ENCODE measurements at places on chromosomes 7 and 10.

DNA sequence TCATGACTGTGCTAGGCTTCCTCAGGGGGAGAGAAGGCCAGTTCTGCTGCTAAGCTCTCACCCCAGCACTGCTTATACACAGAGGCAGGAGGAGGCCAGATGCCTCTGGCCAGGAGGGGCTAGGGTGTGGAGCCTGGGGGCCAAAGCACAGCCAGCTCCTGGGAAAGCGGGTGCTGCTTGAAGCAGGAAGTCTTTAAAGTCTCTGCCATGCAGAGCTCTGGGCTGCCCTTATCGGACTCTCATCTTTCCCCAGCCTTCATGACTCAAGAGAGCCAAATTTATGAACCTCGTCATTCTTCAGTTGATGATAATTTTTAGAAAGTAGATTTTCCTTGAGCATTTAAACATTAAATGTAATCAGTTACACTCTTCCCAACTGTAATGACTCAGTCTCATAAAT lies 11.2 kb upstream of the TSPAN14 start:
- ATAC-seq: no peak

DNA sequence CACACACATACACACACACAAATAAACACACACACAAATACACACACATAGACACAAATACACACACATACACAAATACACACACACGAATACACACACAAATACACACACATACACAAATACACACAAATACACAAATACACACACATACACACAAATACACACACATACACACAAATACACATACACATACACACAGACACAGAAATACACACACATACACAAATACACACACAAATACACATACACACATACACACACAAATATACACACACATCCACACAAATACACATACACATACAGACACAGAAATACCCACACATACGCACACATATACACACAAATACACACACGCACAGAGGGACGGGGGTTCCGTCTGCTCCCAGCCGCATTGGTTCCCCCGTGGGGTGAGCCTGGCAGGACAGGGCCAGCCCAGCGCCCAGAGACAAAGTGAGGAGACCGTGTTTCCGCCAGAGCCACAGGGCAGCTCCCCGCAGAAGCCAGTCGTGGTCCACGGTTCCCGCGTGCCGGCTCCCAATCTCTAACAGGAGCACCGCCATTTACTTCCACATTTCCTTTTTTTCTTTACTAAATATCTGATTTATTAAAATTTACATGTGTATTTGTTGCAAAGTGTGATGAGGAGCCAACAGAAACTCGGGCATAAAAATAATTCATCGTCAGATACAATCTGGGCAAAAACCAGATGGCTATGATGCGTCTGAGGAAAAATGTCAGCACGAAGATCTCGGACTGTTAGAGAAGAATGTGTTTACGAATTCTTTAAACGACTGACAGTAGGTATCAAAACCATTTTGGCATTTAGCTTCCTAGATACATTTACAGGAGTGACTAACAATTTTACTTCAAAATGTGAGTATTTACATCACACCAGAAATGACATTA lies 3.1 kb upstream of the KNDC1 start:
- no peak for ATAC-seq

GRCh38 chr10:22150842-22151241 lies 67.0 kb downstream of the EBLN1 start:
- no peak for ATAC-seq

DNA sequence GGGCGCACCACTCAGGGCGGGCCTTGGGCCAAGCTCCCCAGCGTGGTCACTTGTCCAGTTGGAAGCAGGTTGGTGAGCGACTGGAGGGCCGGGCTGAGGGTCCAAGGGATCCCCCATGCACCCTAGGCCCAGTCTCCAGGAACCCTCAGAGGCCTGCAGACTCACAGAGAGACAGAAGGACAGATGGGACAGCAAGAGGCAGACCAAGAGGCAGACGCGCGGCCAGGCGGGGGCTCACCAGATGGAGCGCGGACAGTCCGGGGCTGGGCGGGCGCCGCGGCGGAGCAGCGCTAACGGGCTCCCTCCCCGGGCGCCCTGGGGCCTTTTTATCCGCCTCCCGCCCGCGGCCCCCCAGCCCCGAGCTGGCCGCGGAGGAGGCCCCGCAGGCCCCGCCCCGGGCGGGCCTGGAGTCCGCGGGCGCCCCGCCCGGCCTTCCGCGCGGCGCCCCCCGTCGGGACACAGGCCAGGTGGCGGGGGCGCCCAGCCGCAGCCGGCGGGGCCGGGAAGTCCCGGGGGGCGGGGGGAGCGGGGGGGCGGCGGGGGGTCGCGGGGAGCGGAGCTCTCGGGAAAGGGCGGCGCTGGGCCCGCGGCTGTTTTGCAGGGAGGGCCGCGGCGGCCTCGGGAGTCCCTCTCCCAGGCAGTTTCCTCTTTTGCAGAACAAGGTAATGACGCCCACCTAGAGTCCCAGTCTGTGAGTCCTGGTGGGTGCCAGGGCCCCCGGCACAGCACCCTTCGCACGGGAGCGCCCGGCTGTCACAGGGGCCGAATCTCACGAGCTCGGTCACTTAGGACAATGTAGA lies at the start of gene LOXL4:
Gene LOXL4, minus strand, starts transcription at position 301 of the 800 bp plus-strand sequence. CDS start 5,175 bp downstream, outside the sequence.
- ATAC-seq: peak; percentile 50

- ATAC-seq: no peak
These were observed 246.8 kb downstream of the RNLS start for GRCh38 chr10:88336334-88336733.

GRCh38 chr10:132602614-132603013 lies 65.0 kb downstream of the INPP5A start:
- no peak for ATAC-seq

- no peak for ATAC-seq
These were observed 10.9 kb downstream of the OPTN start for GRCh38 chr10:13110908-13111307.

DNA sequence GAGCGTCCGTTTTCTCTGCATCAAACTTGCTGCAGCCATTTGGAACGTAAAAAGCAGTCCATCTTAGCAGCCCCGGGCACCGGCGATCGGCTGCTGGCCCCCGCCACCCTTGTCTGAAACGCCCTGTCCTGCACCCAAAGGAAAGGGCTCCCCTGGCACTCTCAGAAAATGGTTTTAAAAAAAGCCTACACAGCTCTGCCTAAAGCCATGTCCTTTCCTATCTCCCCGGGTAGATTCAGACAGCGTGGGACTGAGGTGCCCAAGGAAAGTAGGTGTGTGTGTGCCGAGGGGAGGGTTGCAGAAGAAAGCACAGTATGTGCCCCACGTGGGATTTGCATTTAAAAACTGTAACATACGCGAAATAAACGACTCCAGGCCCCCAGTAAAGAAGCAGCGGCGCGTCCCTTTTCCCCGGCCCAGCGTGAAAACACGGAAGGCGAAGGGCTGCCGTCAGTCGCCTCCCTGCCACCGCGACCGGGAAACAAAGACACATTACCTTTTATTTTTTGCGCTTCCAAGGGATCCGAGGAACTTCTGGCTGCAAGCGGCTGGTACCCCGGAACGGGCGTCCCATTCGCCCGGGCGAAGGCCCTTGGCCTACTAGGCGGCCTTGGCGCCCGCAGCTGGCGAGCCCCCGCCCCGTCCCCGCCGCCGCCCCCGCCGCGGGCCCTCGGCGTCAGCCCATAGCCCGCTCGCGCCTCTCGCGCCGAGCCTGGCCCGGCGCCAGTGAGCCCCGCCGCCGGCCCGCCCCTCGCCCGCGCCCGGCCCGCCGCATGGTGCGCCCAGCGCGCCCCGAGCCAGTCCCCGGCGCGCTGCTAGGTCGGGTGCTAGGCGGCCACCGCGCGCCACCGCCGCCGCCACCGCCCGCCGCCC lies 304.6 kb downstream of the PRPF18 start:
- ATAC-seq: peak; percentile 52

DNA sequence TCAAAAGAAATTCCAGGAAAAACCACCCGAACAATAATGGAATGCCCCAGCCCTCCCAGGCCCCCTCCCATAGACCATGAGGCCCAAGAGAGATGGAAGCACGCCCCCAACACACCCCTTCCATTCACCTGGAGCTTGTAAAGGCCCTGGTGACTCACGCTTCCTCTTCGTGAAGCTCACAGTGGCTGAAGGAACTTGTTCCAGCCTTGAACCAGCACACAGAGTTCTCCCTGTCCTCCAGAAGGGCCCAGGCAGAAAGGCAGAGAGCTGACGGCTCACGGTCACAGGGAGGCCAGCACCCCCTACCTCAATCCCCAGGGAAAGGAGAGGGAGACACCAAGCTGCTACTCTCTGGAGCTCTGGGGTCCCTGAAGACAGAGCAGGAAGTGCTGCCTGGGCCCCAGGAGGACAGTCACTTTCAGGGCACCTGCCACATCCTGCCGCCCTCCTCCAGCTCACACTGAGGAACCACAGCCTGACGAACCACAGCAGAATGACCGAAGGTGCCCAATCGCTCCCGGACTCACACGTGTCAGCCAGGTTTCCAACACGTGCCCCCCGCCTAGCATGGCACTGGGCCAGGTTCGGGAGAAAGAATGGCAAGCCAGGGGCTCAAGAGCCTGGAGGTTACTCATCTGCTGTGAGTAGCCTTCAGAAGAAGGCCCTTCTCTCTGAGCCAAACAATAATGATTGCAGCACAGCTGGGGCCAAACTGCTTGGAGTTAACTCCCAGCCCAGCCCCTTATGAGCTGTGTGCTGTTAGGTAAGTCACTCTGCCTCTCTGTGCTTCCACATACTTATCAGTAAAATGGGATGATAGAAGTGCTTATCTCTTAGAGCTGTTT lies 52.8 kb downstream of the DLG5 start:
- peak; percentile 52 for ATAC-seq

- no peak for ATAC-seq
These were observed 24.7 kb downstream of the PNLIPRP3 start for GRCh38 chr10:116452338-116452720.

DNA sequence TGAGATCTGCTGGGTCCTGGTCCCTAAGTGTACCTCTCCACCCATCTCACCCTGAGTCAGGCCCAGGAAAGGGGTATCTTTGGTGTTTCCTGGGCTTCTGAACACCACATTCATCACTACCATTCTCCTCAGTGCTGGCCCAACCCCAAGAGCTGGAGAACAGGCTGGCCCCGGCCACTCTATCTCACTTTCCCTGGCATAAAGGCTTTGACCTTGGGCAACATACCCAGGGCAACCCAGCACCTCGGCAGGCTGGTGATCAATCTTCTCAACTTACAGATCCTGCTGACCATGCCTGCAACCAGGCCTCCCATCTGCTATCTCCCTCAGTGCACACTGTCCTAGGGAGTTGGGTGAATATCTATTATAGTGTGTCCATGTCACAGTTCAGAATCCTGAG lies 2.1 kb downstream of the VSIR start:
- no peak for ATAC-seq

GRCh38 chr10:24793648-24794379 lies 70.1 kb upstream of the ARHGAP21 start:
- ATAC-seq: no peak

DNA sequence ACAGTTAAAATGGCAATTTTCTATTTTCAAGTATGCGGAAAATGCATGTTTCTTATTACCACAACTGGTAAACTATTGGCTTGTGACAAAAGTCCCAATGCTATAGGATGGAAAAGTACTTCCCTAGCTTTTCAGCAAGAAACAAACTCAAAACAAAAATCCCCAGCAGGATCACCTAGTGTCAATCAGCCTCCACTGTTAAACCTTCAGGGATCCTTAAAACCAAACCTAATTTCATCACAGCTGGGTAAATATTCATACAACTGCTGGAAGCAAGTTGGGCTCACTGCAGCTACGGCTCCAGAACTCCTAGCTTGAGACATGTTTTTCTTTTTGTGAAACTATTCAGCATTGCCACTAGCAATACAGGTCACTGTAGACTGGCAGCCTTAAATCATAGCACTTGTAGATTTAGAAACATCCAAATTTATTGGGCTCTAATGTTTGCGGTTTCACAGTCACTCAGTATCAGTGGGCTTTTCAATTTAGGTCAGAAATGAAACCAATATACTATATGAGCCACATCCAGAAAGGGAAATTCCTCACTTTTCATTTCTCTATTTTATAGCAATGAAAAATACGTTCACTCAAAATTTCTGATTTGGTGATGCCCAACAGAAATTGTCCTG lies 145.2 kb upstream of the ANK3 start:
- no peak for ATAC-seq

Measured in gastroesophageal sphincter (tissue), 4 donors.